ENCODE measurements at places on chromosomes 7 and 10.

DNA sequence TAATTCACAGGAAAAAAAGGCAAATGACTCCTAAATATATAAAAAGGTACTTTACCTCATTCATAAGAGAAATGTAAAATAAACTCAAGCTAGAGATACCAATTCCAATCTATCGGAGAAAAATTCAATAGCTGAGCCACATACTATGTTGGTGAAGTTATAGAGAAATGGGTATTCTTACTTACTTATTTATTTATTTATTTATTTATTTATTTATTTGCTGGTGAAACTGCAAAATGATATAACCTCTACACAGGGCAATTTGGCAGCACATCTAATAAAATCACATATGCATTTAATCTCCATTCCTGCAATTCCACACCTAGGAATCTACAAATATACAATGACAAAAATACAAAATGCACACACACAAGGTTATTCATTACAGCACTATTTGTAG lies 117.5 kb upstream of the TMEM168 start:
- DNase-seq = no peak

GRCh38 chr7:31192986-31193385 lies 140.9 kb downstream of the ADCYAP1R1 start:
- no peak for DNase-seq

- DNase-seq = no peak
Observed at GRCh38 chr7:144588559-144589051, 185.1 kb upstream of the NOBOX start.

DNA sequence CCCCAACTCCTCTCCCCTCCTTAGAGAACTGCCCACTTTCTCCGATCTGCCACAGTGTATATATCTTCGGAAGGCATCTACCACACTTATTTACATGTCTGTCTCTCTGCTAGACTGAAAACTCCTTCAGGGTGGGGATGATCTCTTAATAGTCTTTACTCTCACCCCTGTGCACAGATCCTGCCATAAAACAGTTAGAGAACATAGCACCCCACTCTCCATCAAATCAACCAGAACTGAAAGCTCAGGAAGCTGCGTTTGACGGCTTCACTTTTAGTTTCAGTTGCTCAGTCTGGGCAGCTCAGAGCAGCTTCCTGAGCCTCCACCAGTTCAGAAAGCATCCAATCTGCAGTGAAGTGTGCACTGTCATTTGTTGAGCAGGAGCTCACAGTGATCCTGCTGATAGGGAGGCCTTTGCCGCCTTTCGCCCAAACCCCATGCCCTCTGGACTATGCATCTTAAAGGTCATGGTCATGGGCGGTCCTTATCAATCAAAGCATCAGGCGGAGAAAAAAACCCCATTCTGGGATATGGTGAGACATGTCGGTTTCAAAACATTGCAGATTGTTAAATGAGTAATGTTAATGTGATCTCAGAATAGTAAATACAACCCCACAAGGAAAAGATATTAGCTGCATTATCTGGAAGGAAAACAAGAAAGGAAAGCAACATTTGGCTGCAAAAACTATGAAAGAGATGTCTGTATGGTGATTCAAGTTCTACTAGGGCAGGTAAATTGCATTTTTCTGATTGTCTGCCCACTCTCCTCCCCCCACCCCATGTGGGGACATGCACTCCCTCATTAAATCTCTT lies 167.1 kb upstream of the ADO start:
- no peak for DNase-seq

- DNase-seq = no peak
Observed at GRCh38 chr10:25745976-25746375, 188.1 kb upstream of the MYO3A start.

GRCh38 chr7:95501261-95501832 lies 15.6 kb downstream of the ASB4 start:
- DNase-seq = no peak

DNA sequence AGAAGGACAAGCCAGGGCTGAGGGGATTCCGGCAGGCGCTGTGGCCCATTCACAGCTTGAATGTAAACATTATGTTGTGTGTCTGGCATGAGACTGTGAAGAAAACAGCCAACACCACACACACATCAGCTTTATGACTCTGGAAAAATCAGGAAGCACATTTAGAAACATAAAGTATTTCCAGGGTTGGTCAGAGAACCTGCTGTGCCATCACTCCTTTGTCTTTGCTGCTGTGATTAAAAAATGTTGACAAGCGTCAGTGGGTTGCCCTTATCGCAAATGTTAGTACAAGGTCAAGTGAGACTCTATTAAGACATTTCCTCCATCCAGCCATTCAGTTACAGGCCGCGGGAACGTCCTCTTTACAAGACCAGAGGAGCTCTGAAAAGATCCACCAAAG lies 95.4 kb downstream of the TAX1BP1 start:
- DNase-seq = no peak

GRCh38 chr7:300546-301290 lies 10.7 kb downstream of the FOXL3 start:
- no peak for DNase-seq

DNA sequence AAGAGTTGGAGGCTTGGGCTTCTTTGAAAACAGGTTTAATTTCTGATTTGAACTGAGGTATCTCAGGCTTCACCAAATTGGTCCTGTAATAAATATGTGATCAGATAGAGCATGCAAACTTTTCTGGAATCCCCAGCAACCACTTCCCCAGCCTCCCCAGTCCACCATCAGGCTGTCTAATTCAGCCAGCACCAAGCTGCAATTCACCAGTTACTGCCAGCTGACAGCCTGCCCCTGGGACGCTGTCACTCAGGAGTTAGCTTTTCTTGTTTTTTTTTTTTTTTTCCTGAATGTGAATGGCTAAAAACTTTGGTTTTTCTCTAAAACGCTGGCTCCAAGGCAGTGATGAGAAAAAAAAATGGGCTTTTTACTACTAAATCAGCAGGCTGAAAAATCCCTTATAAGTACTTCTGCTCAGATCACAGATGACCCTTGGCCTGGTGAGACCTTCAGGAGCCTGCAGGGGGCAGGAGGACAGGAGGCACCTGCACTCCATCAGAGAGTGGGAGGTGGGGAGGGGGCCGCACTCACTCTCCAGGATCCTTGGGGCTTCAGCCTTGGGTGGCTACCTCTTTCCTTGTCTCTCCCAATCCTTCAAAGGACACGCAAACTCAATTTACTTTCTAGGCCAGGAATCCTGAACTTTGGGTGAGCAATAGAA lies 349.4 kb downstream of the GATA3 start:
- DNase-seq = no peak

DNA sequence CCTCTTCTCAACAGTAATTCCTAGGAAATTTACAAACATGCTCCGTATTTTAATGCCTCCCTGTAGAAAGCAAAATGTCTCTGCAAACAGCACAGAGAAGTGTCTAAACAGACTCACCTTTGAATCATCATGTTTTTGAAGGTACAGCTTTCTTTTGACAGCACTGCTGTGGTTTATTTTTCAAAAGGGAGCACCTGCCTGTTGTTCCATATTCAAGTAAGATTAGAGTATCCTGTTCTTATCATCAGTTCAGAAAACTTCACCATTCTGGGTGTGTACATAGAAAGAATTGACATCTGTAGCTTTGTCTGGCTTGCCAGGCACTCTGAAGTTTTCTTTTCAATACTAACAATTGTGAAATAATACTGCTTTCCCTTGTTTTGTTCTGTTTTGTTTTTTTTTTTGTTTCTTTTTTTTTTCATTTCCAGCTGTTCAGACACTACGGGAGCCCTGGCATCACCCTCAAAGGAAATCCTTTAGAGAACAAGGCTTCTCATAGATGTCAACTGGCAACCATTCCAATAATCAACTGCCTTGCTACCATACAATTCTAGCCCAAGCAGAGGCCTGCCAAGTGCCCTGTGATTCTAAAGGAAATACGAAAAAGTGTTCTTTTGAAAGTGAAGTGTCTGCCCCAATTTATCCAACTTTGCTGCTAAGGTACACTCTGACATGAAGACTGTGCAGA lies 275.9 kb downstream of the PRPF18 start:
- DNase-seq = no peak

DNA sequence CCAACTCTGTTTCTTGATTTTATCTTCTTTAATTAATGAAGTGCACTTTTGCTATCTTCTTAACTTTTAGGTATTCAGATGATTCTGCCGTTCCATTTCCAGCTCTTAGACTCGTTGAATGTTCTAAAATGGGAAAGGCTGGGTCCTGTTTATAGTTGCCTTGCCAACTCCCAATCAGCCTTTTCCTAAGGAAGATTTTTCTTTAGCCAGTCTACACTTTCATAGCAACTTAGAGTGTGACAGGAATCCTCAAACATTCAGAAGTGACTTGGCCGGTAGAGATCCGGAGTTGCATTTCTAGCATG lies 23.0 kb upstream of the TRIL start:
- DNase-seq = no peak

DNA sequence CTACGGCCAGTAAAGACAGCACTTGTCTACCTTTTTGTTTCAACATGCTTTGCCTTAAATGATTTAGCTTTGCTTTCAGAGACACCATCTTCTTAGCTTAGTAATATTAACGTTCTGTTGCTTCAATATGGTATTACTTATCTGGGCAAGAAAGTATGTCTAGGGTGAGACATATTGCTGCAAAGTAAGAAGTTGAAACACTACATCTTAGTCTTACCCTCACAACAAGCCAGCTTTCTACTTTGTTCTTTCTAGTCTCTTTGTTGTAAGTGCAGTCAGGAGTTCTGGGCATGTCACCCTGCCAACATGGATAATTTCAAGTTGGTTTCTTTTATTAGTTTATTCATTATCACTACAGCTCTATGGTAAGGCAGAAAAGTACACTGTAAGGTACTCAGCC lies 122.7 kb upstream of the DNAJB12 start:
- no peak for DNase-seq

GRCh38 chr10:93165367-93165766 lies 91.7 kb downstream of the CYP26A1 start:
- DNase-seq = no peak

DNA sequence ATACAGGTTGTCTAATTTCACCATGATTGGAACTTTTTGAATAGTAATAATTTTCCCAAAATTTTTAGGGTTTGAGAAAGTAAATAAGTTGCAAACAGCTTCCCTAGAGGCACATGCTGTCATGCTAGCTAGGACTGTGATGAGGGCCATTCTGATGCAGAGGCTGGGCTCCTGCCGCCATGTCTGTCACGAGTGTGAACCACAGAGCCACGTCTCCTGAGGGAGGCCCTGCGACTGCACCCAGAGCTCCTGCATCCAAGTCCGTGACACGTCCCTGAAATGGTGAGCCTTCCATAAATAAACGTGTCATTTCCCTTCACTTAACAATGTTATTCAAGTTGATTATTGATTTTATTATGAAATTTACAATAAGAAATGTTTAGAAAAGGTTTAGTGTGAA lies 40.0 kb downstream of the C10orf120 start:
- DNase-seq = no peak

DNA sequence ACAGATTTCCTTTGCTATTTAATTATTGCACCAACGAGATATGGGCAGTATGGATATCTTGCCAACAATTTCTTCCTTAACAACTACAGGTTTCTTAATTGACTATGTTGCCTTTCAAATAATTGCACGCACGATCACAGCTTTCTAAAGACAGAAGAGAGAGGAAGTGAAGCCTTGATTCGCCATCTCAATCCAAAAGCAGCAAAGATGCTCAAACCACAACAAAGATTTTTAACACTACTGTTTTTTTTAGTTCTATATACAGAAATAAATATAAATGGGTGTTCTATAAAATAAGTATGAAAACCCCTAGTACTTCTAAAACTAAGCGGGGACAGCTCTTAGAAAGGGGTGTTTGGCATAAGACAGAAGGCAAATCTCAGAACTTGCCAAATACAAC lies 251.3 kb downstream of the SFMBT2 start:
- no peak for DNase-seq

GRCh38 chr10:88117869-88118632 lies 254.6 kb downstream of the PTEN start:
- no peak for DNase-seq

DNA sequence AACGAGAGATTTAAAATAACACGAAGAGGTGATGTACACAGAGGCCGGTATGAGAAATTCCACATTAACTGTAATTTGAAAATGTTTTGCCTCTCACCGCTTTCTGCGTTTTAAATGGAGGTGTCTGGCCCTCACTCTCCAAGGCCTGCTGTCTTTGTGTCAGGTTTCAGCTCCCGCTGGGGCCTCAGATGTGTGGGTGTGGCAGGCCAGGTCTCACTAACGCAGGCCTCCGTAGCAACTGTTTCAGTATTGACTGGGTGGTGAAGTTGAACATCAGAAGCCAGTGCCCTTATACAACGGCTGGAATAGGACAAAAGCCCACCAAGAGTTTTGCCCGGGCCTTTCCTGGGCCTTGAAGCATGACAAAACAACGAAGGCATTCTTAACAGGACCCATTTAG lies 303.1 kb downstream of the ADARB2 start:
- DNase-seq = no peak

GRCh38 chr7:100486753-100487446 lies 3.2 kb downstream of the NYAP1 start:
- DNase-seq = no peak

DNA sequence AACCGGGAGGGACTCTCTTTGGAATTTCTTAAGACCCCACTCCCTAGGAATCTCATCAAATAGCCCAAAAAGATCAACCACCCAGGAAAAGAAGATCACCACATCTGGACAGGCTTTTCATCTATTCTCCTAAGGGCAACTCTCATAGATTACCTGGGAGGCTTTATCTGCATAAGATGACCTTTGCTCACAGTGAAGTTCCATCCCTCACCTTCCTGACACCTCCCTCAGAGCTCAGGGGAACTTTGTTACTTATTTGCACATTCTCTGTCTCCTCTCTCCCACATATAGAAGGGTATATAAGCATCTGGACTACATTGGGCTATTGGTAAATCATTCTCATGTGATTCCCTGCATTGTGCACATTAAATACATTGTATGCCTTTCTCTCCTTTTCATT lies 80.1 kb downstream of the ELMO1 start:
- DNase-seq = no peak

- no peak for DNase-seq
Observed at GRCh38 chr7:26198133-26198780, 2.3 kb downstream of the HNRNPA2B1 start.

DNA sequence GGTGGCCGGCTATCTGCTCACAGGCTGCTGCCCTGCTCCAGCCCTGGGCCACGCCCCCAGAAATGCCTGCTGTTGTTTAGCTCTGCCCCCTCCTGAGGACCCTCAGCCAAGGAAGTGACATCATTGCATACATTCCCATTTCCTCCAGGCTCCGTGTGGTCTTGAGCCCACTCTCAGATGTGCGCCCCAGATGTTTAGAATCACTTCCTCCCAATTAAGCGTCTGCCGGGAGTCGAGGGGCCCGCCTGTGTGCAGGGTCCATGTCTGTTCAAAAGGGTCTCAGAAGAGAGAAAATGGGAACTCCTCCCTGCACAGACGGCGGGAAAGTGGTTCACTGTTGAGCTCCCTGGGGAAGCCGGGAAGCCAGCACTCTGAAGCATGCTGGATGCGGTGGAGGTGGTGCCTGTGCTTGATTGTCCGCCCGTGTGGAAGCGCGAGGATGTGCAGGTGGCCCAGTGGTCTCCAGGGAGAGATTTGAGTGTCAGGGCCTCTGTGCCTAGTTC lies 116.9 kb upstream of the PPIF start:
- no peak for DNase-seq
